ENCODE measurements at places on chromosomes 16 and 17. TPM values are rescaled to one million over a fixed set of nuclear protein-coding genes. Genes with fewer than 3 reads are reported as not detected.

The KRTAP4-7 gene
- total RNA-seq: not detected

The HIC1 gene
- 105 TPM for total RNA-seq

The ETV4 gene
- 0.71 TPM for total RNA-seq

The TLCD2 gene
- 0.20 TPM for total RNA-seq

The CHST6 gene
- total RNA-seq: not detected

The METTL2A gene
- total RNA-seq: 20.7 TPM

The OR4D1 gene
- 0.66 TPM for total RNA-seq
